ENCODE measurements at places on chromosomes 13 and 19.

DNA sequence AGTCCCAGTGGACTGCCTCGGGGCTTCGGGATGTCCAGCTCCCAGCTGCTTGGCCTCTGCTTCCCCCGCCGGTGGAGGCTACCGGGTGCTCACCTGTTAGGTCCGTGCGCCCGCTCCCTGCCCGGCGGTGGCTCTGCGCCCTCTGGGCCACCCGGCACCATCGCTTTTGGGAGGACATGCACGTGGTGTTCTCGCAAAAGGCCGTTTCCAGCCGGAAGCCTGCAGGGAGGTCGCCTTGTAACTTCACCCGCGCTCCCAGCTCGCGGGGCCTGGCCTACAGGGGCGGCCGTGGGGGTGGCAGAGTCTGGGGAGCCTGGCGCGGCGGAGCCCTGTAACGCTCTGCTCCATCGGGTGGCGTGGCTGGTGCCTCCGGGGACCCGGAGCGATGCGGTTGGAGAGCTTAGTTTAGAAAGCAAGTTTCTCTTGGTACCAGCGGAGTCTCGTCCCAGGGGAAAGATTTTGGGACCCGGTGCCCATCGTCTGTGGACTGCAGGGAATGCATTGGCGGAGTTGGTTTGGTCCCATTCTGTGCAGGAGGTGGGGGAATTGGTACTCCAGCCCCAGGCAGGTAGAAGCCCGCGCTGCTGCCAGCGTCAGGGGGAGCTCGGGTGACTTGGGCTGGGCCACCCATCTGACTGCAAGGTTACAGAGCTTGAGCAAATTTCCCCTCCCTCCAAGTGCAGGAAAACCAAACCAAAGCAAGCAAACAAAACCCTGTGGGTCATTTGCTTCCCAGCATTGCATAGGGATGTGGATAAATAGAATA, 673 bp downstream of the SPATA13 start:
- DNase-seq, result no peak

- DNase-seq, result no peak
Measured at GRCh38 chr13:98509271-98510155, 67.4 kb downstream of the STK24 start.

DNA sequence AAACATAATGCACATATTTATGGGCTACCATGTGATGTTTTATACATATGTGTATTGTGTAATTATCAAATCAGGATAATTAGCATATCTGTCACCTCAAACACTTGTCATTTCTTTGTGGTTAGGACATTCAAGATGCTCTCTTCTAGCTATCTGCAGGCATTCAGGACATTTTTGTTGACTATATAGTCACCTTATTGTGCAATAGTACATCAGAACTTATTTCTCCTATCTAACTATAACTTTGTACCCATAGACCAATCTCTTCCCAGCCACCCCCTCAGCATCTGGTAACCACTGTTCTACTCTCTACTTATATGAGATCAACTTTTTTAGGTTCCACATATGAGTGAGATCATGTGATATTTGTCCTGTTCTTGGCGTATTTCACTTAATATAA, 20.3 kb downstream of the ZNF420 start:
- DNase-seq, result no peak

DNA sequence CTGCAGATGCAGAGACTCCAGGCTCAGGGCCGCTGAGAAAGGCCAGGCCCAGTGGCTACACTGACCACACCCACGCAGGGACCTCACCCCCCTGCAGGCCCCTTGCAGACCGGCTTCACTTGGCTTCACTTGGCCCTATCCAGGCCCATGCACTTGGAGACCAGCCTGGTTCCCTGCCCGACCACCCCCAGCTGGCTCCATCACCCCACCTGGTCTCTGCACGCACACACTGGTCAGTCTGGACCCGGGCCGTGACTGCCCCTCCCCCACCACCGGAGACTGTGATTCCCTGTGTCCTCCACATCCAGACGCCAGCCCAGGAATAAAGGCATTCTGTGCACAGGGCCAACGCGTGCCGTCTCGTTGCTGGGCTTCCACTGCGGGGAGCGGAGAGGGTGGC, 4.9 kb upstream of the EBI3 start:
- DNase-seq, result no peak

DNA sequence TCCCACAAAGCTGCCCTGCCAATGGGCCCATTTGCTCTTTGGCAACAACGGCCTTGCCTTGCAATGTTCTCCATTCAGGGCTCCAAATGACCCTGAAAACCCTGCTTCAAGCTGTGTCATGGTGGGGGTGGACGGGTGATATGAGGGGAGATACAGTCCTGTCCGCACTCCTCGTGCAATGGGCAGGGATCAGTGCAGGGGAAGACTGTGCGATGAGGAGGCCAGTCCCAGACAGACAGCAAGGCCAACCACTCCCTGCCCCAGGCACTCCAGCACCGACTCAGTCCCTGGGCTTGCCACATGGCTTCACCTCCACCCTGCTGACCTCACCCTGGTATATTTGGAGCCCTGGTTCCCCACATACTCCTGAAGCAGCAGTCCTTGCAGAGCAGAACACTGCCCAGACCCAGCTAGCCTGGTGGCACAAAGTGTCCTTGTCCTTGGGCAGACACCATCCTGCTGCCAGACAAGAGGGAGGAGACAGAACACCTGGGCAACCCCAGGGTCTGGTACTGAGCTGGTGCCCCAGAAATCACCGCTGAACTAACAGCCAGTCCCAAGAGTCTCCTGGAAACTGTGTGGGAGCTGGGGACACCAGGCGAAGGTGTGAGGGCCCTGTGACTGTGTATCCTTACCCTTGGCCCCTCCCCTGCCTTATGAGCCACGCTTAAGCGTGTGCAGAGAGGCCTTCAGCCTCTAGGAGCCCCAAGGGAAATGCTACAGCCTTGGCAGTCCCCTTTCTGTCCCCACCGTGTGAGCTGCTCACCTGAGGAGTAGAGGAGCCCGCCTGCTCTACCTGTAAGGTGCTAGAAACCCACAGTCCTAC, 9.1 kb upstream of the SLC35E1 start:
- DNase-seq, result no peak

GRCh38 chr19:3573858-3574637, 1.3 kb downstream of the HMG20B start:
- no peak for DNase-seq

- no peak for DNase-seq
Measured at GRCh38 chr19:47197141-47197540, 33.9 kb downstream of the BBC3 start.

DNA sequence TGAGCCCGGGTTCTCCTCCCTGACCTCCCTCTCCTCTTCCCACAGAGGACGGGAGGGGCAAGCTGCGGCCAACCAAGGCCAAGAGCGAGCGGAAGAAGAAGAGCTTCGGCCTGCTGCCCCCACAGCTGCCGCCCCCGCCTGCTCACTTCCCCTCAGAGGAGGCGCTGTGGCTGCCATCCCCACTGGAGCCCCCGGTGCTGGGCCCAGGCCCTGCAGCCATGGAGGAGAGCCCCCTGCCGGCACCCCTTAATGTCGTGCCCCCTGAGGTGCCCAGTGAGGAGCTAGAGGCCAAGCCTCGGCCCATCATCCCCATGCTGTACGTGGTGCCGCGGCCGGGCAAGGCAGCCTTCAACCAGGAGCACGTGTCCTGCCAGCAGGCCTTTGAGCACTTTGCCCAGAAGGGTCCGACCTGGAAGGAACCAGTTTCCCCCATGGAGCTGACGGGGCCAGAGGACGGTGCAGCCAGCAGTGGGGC, 162.2 kb downstream of the KDM4B start:
- no peak for DNase-seq

DNA sequence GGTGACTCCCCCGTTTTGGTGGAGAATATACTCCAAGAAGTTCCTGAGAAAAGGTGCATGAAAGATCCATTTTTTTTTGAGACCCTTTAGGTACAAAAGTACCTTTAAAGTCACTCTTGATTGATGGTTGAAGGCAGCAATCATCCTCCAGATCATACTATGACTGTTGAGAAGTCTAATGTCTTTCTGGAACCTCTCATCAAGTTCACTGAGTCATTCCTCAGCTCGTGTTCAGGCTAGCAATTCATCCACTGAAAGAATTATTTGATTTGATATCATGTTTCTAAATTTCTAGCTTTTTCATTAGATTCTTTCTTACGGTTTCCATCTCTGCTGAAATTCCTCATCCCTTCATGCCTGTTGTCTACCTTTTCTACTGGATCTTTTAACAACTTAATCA, 65.1 kb upstream of the GJB6 start:
- DNase-seq, result no peak

- no peak for DNase-seq
Measured at GRCh38 chr19:17767559-17767958, 16.3 kb downstream of the FCHO1 start.

- DNase-seq, result no peak
Measured at GRCh38 chr19:48663667-48664066, 9.2 kb downstream of the NTN5 start.

DNA sequence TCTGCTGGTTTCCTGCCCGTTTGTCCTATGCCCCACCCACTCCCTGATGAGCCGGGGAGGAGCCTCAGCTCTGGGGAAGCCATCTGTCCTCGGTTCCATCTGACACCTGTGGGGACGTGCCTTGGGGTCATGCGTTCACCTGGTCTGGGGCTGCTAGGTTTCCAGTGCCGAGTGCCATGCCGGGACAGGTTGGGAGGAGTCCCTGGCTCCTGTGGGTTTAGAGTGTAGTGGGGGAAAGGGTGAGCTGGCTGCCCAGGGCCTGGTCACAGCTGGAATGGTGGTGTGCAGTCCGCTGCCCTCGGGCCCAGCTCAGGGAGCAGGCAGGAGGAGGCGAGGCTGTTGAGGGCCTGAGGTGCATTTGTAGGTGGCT, 2.5 kb downstream of the KDM4B start:
- no peak for DNase-seq

DNA sequence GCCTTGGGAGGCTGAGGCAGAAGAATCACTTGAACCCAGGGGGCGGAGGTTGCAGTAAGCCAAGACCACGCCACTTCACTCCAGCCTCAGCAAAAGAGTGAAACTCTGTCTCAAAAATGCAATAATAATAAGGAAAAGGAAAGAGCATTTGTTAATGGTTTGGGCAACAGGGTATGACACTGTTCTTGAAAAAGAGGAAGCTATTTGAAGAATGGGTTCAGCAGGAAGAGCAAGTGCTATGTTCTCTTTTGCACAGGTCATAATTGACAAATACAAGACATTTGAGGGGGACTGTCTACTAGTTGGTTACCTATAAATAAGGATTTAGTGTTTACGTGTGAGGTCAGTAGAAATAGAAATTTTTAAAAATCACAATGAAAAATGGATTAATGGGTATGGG, 218.3 kb downstream of the DCT start:
- no peak for DNase-seq

DNA sequence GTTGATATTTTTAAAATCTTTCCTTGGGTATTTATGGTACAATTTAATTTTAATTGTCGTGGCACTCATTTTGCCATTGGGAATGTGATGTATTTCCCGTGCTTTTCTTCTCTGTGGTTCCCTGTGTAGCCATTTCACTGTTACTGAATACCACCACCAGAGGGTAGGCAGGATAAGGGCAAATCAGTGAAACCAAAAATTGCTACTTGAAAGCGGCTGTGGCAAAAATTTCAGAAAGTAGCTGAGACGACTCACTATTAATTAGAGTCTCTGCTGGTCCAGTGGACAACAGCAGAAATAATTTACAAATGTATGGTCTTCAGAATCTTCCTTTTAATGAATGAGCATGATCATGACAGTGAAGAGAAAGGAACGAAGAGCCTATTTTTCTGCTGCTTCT, 34.4 kb upstream of the MIR17HG start:
- DNase-seq, result no peak

DNA sequence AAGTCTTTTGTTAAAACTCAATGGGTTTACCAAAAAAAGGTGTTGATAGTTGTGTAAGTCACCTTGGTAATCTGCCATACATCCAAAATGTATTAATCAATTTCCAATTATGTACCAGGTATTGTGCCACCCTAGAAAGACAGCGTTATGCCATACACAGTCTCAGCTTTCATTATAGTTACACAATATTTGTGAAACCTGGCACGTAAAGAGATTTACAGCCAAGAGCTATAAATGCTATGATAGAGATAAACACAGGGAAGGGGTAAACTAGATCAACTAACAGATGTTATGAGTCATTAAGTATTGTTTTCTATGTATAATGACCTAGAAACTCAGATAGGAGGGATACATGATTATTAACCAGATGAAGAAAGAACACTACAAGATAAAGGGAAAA, 725.6 kb upstream of the SLITRK5 start:
- DNase-seq, result no peak

All from cortex of kidney (tissue), 1 donor.